Activated naive CD8-positive, alpha-beta T cell treated with anti-CD3 and anti-CD28 coated beads, Interleukin-2, amount 50 U/mL, for 24 hours (primary cell): ENCODE measurements at places on chromosomes 2 and 18.

DNA sequence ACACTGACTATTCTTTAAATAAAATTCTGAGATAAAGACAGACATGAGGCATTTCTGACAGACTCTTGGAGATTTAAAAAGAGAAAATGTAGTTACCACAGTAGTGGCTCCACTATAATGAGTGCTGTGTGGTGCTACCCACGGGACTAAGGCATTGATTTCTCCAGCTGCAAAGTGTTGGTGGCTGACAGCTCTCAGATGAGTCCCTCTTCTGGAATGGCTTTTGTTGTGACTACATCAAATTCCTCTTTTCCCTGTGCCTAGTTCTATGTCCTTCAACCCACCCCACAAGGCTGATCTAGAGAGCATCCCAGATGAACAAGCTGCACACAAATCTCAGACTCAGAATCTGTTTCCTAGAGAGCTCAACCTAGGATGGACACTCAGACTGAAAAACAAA, 884.8 kb upstream of the ZEB2 start:
- DNase-seq, result no peak

DNA sequence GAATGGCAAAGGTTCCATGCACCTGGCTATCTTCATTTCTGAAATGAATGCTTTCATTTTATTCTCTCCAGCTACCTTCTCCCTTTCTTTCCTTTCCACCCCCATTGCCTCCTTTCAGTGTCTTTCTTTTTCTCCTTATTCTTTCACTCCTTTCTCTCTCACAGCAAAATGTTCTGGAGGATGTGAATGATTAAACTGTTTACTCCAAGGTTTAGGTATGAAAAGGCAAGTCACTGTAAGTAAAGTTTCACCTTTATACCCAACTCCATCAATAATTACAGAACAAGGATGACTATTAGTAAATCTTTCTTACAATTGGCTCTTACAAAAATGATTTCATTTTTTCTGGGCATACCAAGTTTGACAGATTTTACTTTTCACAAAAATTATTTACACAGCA, 4.3 kb downstream of the PAX8 start:
- DNase-seq, result no peak

GRCh38 chr18:46060359-46060841, 11.7 kb downstream of the PSTPIP2 start:
- DNase-seq, result no peak

GRCh38 chr18:76493213-76494161, 1.6 kb downstream of the ZNF516 start:
- peak; percentile 37 for DNase-seq

- DNase-seq, result no peak
Measured at GRCh38 chr18:76941284-76941683, 118.9 kb downstream of the ZNF236 start.

GRCh38 chr18:39485696-39486095, 1920.1 kb upstream of the CELF4 start:
- no peak for DNase-seq

DNA sequence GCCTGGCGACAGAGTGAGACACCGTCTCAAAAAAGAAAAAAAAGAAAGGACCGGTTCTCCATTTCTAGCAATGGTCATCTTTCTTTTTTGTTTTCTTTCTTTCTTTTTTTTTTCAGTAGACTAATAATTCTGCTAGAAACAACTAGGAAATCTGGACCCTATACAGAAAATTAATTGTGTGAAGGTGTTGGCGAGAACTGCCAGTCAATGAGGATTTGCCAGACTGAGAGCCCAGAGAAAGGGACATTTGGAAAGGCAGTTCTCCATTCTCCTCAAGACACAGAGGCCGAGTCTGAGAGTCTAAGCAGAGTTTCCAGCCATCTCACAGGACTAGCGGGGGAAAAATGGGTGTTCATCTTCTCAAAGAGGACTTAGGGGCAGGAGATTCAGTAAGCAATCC, 123.6 kb upstream of the GPC1 start:
- DNase-seq, result no peak

DNA sequence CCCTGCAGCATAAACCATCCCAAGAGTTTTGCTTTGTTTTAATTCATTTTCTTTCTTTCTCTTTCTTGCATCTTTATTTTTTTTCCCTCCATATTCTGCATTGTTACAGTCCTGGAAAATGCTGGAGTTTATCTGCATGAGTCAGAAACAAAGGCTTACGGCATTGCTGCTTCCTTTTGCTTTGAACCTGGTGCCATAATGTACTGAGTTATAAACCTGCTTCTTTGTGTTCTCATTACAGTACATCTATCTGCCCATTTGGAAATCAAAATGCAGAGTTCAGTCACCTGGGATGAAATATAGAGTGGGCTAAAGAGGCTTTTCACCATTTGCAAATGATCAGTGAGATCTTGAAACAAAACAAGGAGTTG, 1009.2 kb upstream of the FANCL start:
- DNase-seq, result no peak

GRCh38 chr2:196208915-196209314, 37.5 kb upstream of the STK17B start:
- DNase-seq, result no peak

DNA sequence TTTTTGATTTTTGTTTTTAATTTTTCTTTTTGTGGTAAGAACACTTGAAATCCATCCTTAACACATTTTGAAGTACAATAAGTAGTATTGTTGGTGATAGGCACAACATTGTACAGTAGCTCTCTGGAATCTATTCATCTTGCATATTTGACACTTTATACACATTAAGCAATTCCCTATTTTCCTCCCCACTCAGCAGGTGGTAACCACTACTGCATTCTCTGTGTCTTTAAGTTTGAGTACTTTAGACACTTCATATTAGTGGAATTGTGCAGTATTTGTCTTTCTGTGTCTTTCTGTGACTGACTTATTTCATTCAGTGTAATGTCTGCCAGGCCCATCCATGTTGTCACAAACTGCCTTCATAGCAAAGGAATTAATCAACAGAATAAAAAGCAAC, 471.7 kb upstream of the CDH20 start:
- no peak for DNase-seq

DNA sequence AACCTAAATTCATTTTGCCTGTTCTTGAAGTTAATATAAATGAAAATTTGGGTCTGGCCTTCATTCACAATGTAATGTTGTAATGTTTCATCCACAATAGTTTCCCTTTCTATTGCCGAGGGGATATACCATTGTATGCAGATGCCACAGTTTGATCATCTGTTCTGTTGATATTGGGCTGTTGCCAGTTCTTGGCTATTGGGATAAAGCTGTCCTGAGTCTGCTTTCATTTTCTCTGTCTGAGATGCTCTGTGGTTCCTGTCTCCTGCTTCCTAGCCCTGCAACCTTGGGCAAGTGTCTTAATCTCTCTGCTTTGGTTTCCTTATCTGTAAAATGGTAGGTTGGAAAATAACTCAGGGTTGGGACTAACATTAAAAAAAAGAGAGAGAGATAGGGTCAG, 25.2 kb downstream of the B3GNT2 start:
- DNase-seq, result no peak

- DNase-seq, result peak; percentile 10
Measured at GRCh38 chr18:25350489-25351251, 1.3 kb downstream of the ZNF521 start.

DNA sequence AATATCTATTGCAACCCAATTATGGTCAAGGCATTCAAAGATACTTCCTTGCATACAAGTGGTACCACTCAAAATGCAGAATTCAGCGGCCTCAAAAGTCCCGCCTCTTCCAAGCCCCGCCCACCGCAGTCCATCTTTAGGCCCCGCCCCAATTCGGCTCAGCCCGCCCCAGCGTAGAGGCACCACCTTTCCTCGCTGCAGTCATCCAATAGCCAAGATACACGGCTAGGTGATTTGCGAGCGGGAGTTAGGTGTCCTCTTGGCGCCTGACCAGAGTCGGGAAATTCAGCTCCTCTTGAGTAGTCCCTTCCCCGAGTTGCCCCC, 431 bp upstream of the SEC11C start:
- peak; percentile 91 for DNase-seq

DNA sequence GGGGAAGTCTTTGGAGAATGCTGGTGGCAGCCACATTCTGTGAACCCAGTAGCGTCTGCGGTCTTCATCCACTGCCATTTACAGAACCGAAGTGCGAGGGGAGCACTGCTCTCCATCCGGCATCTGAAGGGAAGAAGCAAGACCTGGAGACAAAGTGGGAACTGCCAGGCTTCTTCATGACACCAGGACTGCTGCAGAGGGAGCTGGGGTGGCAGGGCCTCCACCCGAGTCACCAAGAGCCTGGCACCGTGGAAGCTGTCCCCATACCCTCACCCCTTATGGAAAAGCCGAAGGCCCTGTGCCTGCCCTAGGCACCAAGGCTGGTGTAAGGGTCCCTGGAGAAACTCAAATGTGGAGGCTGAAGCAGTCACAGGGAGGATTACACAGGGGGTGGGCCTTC, 79.8 kb downstream of the CIB4 start:
- no peak for DNase-seq

DNA sequence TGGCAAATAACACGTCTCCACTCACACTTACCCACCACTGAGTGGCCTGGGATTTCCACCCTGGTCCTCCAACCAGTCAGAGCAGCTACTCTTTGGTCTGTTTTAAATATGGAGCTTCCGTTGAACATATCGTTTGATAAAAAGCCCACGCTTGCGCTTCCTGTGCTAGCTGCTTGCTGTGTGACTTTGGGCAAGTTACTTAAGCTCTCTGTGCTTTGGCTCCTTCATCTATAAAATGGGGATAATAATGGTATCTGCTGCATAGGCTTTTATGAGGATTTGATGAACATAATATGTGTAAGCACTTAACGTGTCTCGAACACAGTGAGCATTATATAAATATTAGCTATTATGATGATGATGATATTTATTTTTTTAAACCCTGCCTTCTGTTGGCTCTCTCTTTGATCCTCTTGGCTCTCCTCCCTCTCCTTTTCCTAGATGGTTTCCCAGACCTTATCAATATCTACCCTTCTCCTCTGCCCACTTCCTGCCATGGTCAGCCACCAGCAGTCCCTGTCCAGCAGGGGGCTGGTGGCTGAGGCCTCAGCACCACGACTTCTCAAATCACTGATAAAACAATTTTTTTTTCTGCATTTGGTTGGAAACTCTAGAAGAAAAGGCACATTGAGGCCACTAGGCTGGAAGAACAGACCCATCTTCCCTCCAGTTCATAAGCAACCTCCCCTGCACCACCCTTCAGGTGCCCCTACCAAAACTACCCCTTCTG, 191.9 kb downstream of the LOXHD1 start:
- DNase-seq, result no peak

- DNase-seq, result no peak
Measured at GRCh38 chr2:148039783-148040182, 18.9 kb downstream of the MBD5 start.

GRCh38 chr2:70496819-70497218, 56.8 kb downstream of the TGFA start:
- DNase-seq, result no peak

- no peak for DNase-seq
Measured at GRCh38 chr18:77940566-77940965, 690.9 kb downstream of the GALR1 start.

DNA sequence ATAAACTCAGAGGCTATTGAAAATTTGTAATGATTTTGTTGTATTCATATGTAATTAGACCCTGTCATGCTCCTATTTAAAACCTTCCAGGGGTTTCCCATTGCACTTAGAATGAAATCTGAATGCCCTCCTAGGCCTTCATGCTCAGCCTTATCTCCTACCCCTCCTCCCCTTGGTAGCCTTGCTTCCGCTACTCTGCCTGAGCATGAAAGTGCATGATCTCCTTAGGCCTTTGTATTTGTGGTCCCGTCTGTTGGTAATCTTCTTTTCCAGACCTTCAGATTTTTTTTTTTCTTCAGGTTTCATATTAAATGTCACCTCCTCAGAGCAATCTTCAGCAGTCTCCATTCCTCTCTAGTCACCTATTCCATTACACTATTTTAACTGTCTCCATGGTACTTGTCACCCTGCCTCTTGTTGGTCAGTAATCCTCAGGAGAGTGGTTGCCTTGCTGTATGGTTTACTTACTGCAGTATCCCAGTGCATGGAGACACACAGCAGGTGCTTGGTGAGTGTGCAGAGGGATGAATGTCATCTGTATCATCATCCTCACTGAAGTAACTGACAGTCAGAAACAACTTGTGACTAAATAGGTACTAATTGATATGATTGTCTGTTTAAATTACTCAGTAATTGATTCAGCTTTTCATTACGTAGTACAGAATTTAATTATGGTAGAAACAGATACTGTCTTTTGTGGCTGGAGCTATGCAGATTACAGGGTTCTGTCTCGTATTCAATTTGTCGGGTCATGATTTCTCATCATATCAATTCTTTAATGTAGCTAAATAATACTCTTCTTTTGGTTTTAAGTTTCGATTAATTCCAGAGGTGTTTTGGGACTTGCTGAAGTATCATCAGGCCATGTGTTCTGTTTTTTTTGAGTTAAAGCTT, 63.9 kb downstream of the PHLPP1 start:
- no peak for DNase-seq
